ENCODE measurements at places on chromosomes 1 and 21. TPM values are rescaled to one million over a fixed set of nuclear protein-coding genes. Genes with fewer than 3 reads are reported as not detected.

DNA sequence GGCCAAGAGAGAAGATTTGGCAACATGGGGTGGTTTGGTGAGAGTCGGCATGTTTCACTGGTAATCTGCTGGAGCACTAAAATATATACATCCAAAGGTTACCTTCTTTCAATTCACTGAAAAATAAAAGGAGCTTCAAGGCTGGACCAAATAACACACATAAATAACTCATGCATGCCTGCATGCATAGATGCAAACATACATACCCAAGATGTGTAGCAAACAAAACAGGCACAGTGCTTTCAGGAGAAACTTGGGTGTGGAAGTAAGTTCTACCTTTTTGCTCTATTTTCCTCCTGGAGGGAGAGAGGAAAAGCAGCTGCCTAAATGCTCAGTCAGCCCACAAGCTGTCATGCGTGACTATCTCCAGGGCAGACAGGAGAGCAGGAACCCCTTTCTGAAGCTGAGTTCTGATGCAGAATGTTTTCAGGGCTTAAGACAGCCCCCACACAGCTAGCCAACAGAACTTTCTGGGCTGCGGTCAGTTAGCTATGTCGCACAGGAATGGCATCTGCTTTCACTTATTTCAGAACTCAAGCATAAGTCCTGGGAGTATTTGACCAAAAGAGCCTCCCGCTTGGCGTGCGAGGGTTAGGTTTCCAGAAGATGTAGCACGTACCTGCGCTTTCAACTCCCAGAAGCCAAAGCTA is 166.2 kb downstream of the TOMM20 start:
- DNase-seq, result peak; percentile 64

GRCh38 chr21:24759348-24760075 is 847.8 kb downstream of the MRPL39 start:
- no peak for DNase-seq

DNA sequence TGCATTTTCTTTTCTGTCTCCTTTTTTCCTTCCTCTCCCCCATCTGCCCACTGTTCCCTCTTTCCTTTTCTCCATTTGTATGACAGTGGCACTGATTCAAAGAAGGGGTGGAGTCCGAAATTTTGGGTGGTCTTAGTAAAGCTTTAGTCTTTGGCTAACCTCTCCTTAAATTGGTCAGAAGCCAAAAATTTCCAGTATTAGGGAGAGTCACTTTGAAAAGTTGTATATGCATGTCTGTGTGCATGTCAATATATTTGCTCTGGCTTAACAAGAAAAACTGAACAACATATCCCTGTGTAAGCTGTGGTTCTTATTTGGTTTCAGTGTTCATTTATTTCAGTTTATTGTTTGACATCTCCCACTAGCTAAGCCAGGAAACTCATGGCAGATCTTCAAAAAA is 314.8 kb upstream of the CXADR start:
- no peak for DNase-seq

- no peak for DNase-seq
These were observed 82.6 kb downstream of the ATF6 start for GRCh38 chr1:161848676-161849075.

DNA sequence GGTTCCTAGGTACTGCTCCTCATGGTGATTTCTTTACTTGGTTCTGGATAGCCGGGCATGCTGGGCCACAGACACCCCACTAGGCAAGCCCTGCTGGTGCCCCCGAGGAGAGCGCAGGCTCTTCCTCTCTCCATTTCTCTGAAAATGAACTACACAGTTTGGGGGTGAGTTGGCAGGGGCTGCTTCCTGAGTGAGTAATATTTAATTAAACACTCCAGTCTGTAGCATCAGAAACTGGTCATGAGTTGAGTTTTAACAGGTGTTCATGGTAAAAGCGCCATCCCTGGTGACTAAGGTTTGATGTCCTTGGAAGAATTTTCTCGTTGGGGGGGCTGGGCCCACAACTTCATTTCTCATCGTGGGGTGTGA is 1.7 kb downstream of the SPSB1 start:
- DNase-seq, result peak; percentile 26

USP25 gene
- 42.9 TPM for total RNA-seq

VASH2 gene
- total RNA-seq, result 1.2 TPM

Data from heart right ventricle (tissue), 16 donors.